ENCODE measurements at places on chromosomes 4 and X. TPM values are rescaled to one million over a fixed set of nuclear protein-coding genes. Genes with fewer than 3 reads are reported as not detected.
A peak's percentile ranks its signal among the peaks of the same experiment; 100 is the strongest.

DNA sequence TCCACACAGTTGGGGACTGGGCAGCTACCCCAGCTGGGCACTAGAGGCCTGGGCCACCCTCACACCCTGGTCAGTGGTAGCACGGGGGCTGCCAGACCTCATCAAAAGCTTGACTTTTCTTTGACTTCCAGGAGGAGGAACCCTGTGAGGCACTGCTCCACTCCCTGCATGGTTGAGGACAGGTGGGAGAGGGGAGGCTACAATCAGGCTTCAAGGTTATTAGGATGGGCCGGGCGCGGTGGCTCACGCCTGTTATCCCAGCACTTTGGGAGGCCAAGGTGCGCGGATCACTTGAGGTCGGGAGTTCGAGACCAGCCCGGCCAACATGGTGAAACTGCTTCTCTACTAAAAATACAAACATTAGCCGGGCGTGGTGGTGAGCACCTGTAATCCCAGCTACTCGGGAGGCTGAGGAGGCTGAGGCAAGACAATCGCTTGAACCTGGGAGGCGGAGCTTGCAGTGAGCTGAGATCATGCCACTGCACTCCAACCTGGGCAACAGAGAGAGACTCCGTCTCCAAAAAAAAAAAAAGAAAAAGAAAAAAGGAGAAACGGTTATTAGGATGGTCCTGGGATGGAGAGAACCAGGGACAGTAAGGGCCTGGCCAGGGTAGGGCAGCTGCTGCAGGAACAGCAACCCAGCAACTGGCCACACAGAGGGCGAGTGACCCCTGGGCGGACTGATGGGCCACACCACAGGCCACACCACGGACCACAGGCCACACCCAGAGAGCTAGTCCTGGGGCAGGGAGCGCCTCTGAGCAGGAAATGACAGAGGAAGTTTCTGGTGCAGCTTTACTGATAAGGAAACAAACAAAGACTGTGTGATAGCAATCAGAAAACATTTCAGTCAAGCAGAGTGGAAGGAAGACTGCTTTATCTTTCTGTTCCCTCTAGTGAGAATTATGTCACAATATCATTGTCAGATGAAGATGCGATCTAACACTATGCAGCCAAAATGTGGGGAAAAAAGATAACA lies 20.5 kb upstream of the OPN1LW start:
- DNase-seq, result no peak

GRCh38 chr4:183747931-183748670 lies 89.0 kb downstream of the TRAPPC11 start:
- DNase-seq, result peak; percentile 22

DNA sequence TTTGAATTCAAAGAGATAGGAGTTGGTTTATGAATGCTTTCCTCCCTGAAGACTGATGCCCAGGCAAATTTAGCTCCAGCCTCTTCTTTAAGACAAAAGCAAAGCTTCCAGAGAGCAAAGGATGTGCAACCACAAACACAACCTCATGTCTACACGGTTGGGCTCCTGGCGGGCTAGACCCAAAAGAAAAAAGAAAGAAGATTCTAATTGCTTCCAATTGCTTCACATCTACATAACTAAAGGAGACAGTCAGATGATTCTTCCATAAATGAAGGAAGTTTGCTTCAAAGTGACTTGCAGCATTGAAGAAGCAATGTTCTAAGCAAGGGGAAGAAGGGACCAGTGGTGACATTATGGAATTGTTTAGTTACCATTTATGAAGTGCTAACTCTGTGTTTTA lies 1603.0 kb upstream of the TENM3 start:
- no peak for DNase-seq

The FRG2 gene
- not detected for total RNA-seq

The VCX gene
- not detected for total RNA-seq

- no peak for DNase-seq
Measured at GRCh38 chrX:31154946-31155345, 83.1 kb upstream of the FTHL17 start.

- no peak for DNase-seq
Measured at GRCh38 chr4:89704651-89705395, 132.1 kb downstream of the SNCA start.

- DNase-seq, result no peak
Measured at GRCh38 chrX:18348047-18348446, 6.4 kb downstream of the SCML2 start.

GRCh38 chr4:24849756-24850155 lies 54.4 kb downstream of the SOD3 start:
- peak; percentile 27 for DNase-seq

DNA sequence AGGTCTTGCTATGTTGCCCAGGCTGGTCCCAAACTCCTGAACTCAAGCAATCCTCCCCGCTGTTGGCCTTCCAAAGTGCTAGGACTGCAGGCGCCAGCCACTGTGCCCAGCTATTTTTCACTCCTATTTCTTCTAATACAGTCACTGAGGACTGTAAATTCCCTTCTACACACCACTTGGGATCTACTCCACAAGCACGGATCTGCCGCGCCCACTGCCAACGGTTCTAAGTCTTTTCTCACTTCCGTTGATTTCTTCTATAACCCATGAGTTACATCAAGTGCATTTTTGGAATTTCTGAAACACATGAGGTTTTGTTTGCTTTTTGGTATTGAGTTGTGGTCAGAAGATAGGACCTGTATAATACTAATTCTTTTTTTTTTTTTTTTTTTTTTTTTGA lies 48.6 kb downstream of the FAM53A start:
- peak; percentile 4 for DNase-seq

GRCh38 chr4:7736436-7737267 lies 203.0 kb downstream of the AFAP1 start:
- DNase-seq, result no peak

- DNase-seq, result peak; percentile 19
Measured at GRCh38 chrX:87583679-87584078, 66.1 kb downstream of the KLHL4 start.

The SATL1 gene
- total RNA-seq, result not detected

DNA sequence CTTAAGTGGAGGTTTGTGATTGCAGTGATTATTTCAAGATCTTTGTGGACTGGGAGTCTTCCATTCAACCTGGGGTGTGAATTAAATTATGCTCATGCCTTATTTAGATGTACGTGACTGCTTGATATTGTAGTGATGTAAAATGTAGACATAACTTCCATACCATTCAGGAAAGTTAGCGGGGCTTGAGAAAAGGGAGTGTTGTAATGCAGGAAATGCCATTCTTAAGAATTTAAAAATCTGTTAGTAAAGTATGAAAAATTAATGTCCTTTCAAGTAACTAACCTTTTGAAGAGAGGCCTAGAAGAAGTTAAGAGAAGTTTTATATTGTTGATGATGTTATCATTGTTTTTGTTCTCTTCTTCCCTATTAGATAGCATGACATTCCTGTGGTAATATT lies 318.2 kb downstream of the CCSER1 start:
- no peak for DNase-seq

DNA sequence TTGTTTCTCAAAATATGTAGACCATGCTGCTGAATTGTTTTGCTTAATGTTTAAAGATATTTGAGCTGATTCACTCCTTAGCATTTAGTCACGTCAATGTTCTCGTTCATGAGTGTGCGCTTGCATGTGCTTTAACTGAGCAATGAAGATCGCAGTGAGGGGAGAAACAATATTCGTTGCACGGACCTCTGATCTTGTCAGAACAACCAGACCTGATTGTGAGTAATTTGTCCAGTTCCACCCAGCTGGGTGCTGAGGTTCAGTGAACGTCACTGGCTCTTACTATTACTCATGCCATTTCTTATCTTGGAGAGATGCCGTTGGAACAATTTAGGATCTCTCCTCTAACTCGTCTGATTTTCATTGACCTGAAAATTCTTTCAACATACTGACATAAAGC lies 15.0 kb upstream of the PRKX start:
- DNase-seq, result peak; percentile 86

The BMP3 gene
- total RNA-seq, result not detected
